ENCODE measurements at places on chromosomes 4 and X. TPM values are rescaled to one million over a fixed set of nuclear protein-coding genes. Genes with fewer than 3 reads are reported as not detected.

DNA sequence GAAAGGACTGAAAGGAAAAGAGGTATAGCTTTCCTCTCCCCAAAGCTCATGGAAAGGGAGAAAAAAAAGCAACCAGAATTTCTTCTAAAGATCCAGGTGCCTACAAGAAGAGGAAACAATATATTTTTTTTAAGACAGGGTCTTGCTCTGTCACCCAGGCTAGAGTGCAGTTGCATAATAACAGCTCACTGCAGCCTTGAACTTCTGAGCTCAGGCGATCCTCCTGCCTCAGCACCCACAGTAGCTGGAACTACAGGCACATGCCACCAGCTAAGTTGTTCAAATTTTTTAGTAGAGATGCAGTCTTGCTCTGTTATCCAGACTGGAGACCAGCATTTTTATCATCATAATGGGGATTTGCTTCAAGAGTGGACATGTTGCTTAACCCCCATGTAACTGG is 30.5 kb upstream of the BBS12 start:
- DNase-seq: no peak

- no peak for DNase-seq
These were observed 37.8 kb downstream of the TBC1D9 start for GRCh38 chr4:140718241-140718952.

HPSE gene
- 16.5 TPM for total RNA-seq

- peak; percentile 88 for DNase-seq
These were observed at the start of gene TXLNG for GRCh38 chrX:16786139-16786790. TSS of gene TXLNG (plus strand) at chrX:16786466. CDS start at chrX:16786488, 22 bp downstream.

PAGE1 gene
- not detected for total RNA-seq
